ENCODE measurements at places on chromosomes 5 and 9. TPM values are rescaled to one million over a fixed set of nuclear protein-coding genes. Genes with fewer than 3 reads are reported as not detected.

- H3K4me3 ChIP-seq = no peak overlapping the region
- peaks cover 4% of the 10 kb centered on the region for H3K36me3 ChIP-seq
- no peak overlapping the region for H3K27ac ChIP-seq
- H3K4me1 ChIP-seq = no peaks in the 10 kb centered on the region
- DNase-seq = no peak
Observed at GRCh38 chr5:9344751-9345240, 201.1 kb downstream of the SEMA5A start.

DNA sequence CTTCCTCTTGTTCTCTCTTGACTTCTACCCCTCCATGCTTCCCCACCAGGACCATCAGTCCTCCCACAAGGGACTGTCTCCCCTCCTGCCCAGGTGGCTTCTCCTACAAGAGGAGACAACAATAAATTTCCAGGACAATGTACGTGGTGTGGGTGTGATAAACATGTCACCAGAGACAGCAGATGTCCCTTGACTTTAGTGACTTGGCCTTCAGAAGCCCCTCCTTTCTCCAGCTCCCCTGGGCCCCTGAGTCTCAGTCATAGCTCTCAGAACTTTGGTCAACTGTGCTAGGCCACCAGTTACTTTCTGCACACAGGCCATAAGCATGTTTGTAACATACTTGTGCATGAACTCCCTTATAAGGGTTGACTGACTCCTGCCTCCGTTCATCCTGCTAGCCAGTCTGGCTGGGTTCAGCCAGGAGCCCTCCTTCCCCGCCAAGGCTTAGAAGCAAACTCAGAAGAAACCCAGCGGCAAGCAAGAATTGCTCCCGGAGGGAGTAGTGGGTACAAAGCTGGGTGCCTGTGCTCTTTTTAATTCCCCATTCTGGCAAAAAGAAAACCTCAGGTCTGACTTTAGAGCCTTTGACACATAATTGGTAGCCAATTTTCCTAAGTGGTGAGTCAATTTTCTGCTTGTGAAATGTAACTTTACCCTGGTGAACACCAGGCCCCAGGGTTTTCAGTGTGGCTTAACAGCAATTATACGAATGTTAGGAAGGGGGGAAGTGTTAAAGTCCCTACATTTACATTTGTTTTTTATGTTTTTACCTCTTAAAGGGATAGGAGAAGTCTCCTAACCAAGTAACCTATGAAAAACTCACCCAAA is 49.2 kb downstream of the EBF1 start:
- H3K27me3 ChIP-seq = no peaks in the 10 kb centered on the region
- H3K4me3 ChIP-seq = peak overlapping the region; percentile 50
- DNase-seq = no peak
- peaks cover 52% of the 10 kb centered on the region for H3K4me1 ChIP-seq

The SPATA31A7 gene
- not detected for total RNA-seq

DNA sequence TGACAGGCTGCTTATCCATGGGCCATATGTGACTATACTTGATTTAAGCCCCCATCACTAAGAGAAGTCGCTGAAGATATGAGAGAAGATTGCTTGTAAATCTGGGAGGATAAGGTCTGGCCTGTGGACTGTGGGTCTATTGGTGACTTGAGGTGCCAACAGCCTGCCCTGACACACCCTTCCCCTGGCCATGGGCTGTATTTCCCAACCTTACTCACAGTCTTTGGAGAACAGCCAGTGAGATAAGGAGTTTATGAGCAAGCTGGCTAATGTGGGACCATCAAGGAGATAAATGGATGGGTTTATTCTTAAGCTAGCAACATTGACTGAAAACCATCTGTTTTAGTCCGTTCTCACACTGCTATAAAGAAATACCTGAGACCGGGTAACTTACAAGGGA is 231.3 kb downstream of the ZSWIM6 start:
- peaks cover 22% of the 10 kb centered on the region for H3K4me1 ChIP-seq
- H3K27me3 ChIP-seq = no peaks in the 10 kb centered on the region
- no peaks in the 10 kb centered on the region for H3K36me3 ChIP-seq
- no peak overlapping the region for H3K27ac ChIP-seq
- no peak for DNase-seq

GRCh38 chr9:36401897-36402480 is 1.9 kb upstream of the RNF38 start:
- H3K27ac ChIP-seq = no peak overlapping the region
- no peak for DNase-seq
- peak overlapping the region; percentile 94 for H3K4me3 ChIP-seq
- H3K27me3 ChIP-seq = no peaks in the 10 kb centered on the region
- H3K4me1 ChIP-seq = peaks cover 31% of the 10 kb centered on the region
- H3K36me3 ChIP-seq = no peaks in the 10 kb centered on the region

GRCh38 chr9:112333639-112334431 is 416 bp upstream of the PTBP3 start:
- peak overlapping the region; percentile 98 for H3K27ac ChIP-seq
- DNase-seq = peak; percentile 92
- peaks cover 25% of the 10 kb centered on the region for H3K4me1 ChIP-seq
- peak overlapping the region; percentile 97 for H3K4me3 ChIP-seq
- no peaks in the 10 kb centered on the region for H3K36me3 ChIP-seq
- H3K27me3 ChIP-seq = peaks cover 10% of the 10 kb centered on the region

- no peaks in the 10 kb centered on the region for H3K27me3 ChIP-seq
- peaks cover 3% of the 10 kb centered on the region for H3K36me3 ChIP-seq
- peaks cover 9% of the 10 kb centered on the region for H3K4me1 ChIP-seq
- DNase-seq = no peak
- no peak overlapping the region for H3K27ac ChIP-seq
Observed at GRCh38 chr5:179905161-179905560, 2.5 kb downstream of the TBC1D9B start.

DNA sequence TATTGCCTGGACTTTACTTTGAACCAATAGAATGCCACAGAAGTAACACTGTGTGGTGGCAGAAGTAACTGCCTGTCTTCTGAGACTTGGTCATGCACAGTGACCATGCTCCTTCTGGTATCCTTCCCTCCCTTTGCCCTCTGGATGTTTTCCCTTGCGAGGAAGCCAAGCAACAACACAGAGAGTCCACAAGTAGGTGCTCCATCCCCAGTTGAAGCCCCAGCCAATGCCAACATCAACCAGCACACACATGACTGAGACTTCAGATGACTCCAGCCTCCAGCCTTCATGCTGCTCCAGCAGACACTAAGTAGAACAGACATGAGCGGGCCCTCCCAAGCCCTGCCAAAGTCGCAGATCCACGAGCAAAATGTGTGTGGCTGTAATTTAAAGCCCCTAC is 129.6 kb downstream of the EPB41L4A start:
- DNase-seq = no peak
- H3K4me1 ChIP-seq = peaks cover 6% of the 10 kb centered on the region
- H3K4me3 ChIP-seq = no peak overlapping the region
- H3K27ac ChIP-seq = no peak overlapping the region
- H3K36me3 ChIP-seq = no peaks in the 10 kb centered on the region
- no peaks in the 10 kb centered on the region for H3K27me3 ChIP-seq
